ENCODE measurements at places on chromosomes 12 and 14.

GRCh38 chr12:66808606-66809005 is 129.7 kb upstream of the GRIP1 start:
- no peak overlapping the region for H3K27ac ChIP-seq
- H3K27me3 ChIP-seq: peaks cover 5% of the 10 kb centered on the region
- no peaks in the 10 kb centered on the region for H3K4me1 ChIP-seq
- H3K36me3 ChIP-seq: no peaks in the 10 kb centered on the region

GRCh38 chr14:101072531-101072930 is 169.0 kb upstream of the RTL1 start:
- H3K27ac ChIP-seq: no peak overlapping the region
- peaks cover 10% of the 10 kb centered on the region for H3K27me3 ChIP-seq
- H3K4me1 ChIP-seq: no peaks in the 10 kb centered on the region
- no peak overlapping the region for H3K4me3 ChIP-seq

- H3K4me3 ChIP-seq: peak overlapping the region; percentile 84
- no peaks in the 10 kb centered on the region for H3K27me3 ChIP-seq
- peaks cover 52% of the 10 kb centered on the region for H3K4me1 ChIP-seq
- no peaks in the 10 kb centered on the region for H3K36me3 ChIP-seq
- H3K27ac ChIP-seq: peak overlapping the region; percentile 92
These were observed 226.9 kb upstream of the CRY1 start for GRCh38 chr12:107320033-107320928.

DNA sequence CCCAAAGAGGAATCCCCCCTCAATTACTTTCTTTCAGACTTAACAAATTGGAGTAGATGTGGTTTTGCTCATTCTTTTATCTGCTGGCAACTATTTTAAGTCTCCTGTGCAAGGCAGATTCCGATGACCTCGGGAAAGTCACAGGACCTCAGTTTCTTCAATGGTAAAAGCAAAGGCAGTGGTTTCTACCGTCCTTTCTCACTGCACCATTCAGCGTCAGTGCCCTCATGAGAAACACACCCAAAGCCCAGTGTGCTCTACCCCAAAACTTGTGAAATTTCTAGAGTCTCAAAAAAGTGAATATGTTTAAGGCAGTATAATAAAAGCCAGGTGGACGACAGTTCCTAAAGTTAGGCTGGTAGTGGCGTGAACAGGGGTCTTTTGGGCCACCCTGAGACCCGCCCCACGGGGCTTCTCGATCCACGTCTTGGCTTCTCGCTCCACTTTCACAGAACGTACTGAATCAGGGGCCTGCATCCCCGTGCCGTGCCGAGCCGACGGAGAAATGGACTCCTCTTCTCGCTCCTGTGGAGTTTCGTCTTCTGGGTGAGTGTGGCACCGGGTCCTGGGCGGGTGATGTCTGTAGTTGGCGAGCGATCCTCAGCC is 1.3 kb upstream of the ARHGAP5 start:
- DNase-seq: no peak
- peak overlapping the region; percentile 96 for H3K4me3 ChIP-seq
- peak overlapping the region; percentile 96 for H3K27ac ChIP-seq
- H3K27me3 ChIP-seq: peaks cover 25% of the 10 kb centered on the region
- peaks cover 4% of the 10 kb centered on the region for H3K36me3 ChIP-seq

GRCh38 chr12:100158535-100158934 is 15.9 kb upstream of the BLTP3B start:
- H3K4me1 ChIP-seq: peaks cover 12% of the 10 kb centered on the region
- no peak overlapping the region for H3K27ac ChIP-seq
- DNase-seq: no peak
- no peaks in the 10 kb centered on the region for H3K27me3 ChIP-seq
- H3K36me3 ChIP-seq: peaks cover 7% of the 10 kb centered on the region
- H3K4me3 ChIP-seq: no peak overlapping the region

DNA sequence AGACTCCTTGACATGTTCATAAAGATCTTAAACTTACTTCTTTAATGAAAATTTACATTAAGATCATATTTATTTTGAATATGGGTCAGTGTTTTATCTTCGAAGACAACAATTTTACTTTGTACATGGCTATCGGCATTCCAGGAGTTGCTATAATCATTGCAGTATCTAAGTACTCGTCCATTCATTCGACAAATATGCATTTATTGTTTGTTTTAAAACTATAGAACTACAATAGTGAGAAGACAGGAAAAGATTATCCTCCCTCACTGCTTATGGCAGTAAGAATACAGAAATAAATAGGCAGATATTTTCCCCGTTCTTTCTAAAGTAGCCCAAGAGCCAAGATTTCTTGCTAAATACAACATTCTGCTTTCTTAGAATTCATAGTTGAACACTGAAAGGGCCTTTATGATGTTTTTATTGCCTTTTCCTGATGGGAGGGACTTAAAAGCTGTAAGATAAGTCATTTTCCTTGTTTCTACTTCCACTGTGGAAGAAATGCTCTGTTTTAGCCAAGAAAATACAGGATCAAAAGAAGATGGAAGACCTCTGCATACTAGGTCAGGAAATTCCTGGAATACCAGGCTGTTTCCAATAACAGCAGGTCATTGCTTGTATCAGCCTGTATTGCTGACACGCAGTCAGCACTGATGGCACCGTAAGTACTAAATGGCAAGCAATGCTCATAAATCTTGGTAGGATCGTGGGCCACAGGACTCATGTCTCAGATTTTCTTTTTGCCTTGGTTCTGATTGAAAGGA is 521.0 kb upstream of the ATP2B1 start:
- H3K4me3 ChIP-seq: no peak overlapping the region
- no peak overlapping the region for H3K27ac ChIP-seq
- no peaks in the 10 kb centered on the region for H3K4me1 ChIP-seq
- peaks cover 7% of the 10 kb centered on the region for H3K27me3 ChIP-seq
- no peaks in the 10 kb centered on the region for H3K36me3 ChIP-seq
- DNase-seq: no peak

GRCh38 chr14:58100735-58101368 is 51.2 kb downstream of the ARMH4 start:
- H3K4me1 ChIP-seq: no peaks in the 10 kb centered on the region
- DNase-seq: no peak
- no peak overlapping the region for H3K4me3 ChIP-seq
- H3K27me3 ChIP-seq: peaks cover 5% of the 10 kb centered on the region
- H3K36me3 ChIP-seq: no peaks in the 10 kb centered on the region

- no peaks in the 10 kb centered on the region for H3K4me1 ChIP-seq
- no peak overlapping the region for H3K27ac ChIP-seq
- DNase-seq: no peak
- H3K36me3 ChIP-seq: no peaks in the 10 kb centered on the region
These were observed 30.5 kb upstream of the TMEM179 start for GRCh38 chr14:104634886-104635570.

GRCh38 chr12:102609996-102610395 is 129.6 kb upstream of the IGF1 start:
- no peaks in the 10 kb centered on the region for H3K36me3 ChIP-seq
- no peak overlapping the region for H3K27ac ChIP-seq
- no peaks in the 10 kb centered on the region for H3K27me3 ChIP-seq
- no peak for DNase-seq

- peaks cover 2% of the 10 kb centered on the region for H3K27me3 ChIP-seq
- no peaks in the 10 kb centered on the region for H3K4me1 ChIP-seq
- H3K36me3 ChIP-seq: no peaks in the 10 kb centered on the region
- H3K4me3 ChIP-seq: no peak overlapping the region
- DNase-seq: no peak
These were observed 75.6 kb downstream of the GRIN2B start for GRCh38 chr12:13905794-13906193.

DNA sequence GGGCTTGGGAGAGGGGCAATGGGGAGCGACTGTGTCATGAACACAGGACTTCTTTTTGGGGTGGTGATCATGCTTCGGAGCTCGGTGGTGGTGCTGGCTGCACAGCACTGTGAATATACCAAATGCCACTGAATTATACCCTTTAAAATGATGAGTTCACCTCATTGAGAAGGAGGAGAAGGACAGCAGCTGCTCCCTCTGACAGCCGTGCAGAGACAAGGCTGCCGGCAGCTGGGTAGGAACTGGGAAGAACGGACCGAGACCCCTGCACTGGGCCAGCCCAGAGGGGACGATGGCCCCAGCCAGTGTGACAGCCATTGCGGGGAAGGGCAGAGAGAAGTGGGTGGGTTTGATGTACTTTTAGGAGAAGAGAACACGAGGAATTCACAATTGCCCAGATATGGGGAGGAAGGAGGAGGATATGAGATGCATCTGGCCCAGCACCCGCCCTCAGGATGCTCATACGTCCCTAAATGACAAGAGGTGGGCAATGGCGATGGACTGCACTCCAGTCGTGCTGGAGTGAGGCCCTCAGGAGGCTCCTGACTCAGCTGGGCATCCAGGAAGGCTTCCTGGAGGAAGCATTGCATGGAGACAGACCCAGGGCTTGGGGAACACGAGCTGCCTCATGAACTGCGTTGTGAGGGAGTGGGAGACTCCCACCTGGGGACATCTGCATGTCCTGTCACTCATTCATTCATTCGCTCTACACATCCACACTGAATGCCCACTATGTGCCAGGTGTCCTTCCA is 64.3 kb upstream of the C14orf180 start:
- no peaks in the 10 kb centered on the region for H3K27me3 ChIP-seq
- no peak overlapping the region for H3K27ac ChIP-seq
- no peaks in the 10 kb centered on the region for H3K4me1 ChIP-seq
- no peak for DNase-seq
- H3K4me3 ChIP-seq: no peak overlapping the region
- H3K36me3 ChIP-seq: peaks cover 2% of the 10 kb centered on the region

DNA sequence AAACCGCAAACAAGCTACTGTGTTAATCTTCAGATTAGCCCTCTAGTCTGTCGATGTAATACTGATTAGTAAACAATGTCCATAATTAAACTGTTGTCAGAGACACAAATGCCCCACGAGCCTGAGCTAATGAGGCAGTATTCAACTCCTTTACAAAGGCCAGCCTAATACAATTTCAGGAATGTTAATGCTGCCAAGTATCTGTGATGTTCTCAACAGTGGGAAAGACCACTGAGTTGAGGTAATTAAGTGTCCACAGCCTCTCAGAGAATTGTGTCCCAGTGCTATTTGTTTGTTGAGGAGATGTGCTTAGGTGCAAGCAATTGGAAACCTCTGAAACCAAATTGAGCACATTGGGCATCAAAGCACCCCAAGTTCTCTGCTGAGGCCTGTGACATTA is 139.4 kb upstream of the CDKN3 start:
- no peaks in the 10 kb centered on the region for H3K36me3 ChIP-seq
- peaks cover 5% of the 10 kb centered on the region for H3K27me3 ChIP-seq
- peaks cover 9% of the 10 kb centered on the region for H3K4me1 ChIP-seq
- no peak overlapping the region for H3K27ac ChIP-seq

DNA sequence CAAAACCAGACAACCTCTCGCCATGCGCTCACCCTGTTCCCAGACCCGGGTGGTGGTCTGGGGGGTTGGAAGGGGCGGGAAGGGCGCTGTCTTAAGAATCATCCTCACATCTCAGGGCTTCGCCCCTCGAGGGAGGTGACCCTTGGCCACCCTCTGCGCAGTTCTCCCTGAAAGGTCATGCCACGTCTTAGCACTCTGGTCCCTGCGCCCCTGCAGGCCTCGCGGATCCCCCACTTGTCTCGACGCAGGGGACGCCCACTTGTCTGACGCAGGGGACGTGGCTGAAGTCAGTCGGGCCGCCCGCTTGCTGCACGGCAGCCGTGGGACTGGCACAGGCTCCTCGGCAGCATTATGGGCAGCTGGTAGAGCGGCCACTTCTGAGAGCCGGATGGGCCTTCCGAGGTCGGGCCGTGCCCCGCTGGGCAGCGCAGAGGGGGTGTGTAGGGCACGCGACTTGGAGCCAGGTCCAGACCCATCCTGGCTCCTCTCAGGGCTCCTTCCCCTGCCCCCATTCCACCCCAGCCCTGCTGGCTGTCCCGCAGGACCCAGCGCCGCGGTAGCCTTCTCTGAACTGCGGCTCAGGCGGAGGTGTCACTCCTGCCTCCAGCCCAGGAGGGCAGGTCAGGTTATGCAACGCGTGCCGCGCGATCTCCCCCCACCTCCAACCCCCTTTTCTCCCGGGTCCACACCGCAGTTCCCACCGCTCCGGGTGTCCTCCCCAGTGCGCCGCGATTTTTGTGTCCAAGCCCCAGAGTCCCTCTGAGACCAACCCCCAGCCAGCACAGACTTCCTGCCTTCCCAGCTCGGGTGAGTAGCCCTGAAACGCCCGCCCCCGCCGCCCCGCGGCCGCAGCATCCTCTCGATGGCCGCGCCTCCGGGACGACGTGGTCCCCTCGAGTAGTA is 40.9 kb upstream of the CAPRIN2 start:
- H3K4me3 ChIP-seq: peak overlapping the region; percentile 57
- H3K27me3 ChIP-seq: peaks cover 51% of the 10 kb centered on the region
- no peak overlapping the region for H3K27ac ChIP-seq
- DNase-seq: peak; percentile 43

DNA sequence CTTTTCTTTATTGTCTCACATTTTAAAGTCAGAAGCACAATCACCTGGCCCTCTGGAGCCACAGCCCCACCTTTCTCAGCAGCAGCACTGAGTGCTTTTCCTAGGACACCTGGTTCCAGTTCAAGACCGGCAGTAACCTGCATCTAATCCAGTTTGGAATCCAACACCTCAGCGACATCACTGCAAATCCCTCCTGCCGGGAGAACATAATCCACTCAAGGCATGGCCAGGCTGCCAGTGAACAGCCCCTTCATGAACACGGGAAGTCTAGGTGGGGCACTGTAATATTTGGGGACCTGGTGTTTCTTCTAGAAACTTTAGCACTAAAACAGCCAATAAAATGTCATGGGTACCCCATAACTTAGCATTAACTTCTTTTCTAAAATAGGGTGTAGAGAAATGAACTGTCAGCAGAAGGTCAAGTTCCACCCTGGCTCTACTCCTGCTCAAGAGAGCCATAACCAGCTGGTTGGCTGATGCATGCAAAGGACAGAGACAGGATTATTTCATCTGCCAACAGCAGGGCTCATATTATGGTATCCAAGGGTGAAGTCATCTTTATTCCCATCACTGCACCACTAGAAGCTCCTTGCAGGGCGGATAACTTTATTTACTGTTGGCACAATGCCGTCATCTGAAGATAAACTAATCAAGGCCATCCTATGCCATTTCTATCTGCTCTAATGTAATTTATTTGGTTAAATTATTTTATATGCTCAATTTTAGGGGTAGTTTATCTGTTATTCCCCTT is 76.7 kb downstream of the TTC7B start:
- H3K4me1 ChIP-seq: no peaks in the 10 kb centered on the region
- H3K27me3 ChIP-seq: peaks cover 5% of the 10 kb centered on the region
- no peak overlapping the region for H3K27ac ChIP-seq
- no peaks in the 10 kb centered on the region for H3K36me3 ChIP-seq

- peaks cover 65% of the 10 kb centered on the region for H3K4me1 ChIP-seq
- H3K27ac ChIP-seq: peak overlapping the region; percentile 95
- H3K36me3 ChIP-seq: peaks cover 27% of the 10 kb centered on the region
- DNase-seq: peak; percentile 4
- H3K4me3 ChIP-seq: peak overlapping the region; percentile 38
- peaks cover 2% of the 10 kb centered on the region for H3K27me3 ChIP-seq
These were observed 313.3 kb downstream of the DUSP6 start for GRCh38 chr12:89038831-89039512.

- no peaks in the 10 kb centered on the region for H3K27me3 ChIP-seq
- H3K36me3 ChIP-seq: no peaks in the 10 kb centered on the region
- no peak overlapping the region for H3K4me3 ChIP-seq
- H3K4me1 ChIP-seq: no peaks in the 10 kb centered on the region
- no peak overlapping the region for H3K27ac ChIP-seq
These were observed 1535.9 kb upstream of the FLRT2 start for GRCh38 chr14:83994020-83994419.

GRCh38 chr12:103326190-103326589 is 169.6 kb downstream of the C12orf42 start:
- no peaks in the 10 kb centered on the region for H3K36me3 ChIP-seq
- no peaks in the 10 kb centered on the region for H3K27me3 ChIP-seq
- no peak overlapping the region for H3K4me3 ChIP-seq
- no peak overlapping the region for H3K27ac ChIP-seq
- no peak for DNase-seq

GRCh38 chr12:88339966-88340365 is 197.9 kb downstream of the TMTC3 start:
- no peaks in the 10 kb centered on the region for H3K27me3 ChIP-seq
- H3K4me3 ChIP-seq: no peak overlapping the region
- no peak for DNase-seq
- no peaks in the 10 kb centered on the region for H3K36me3 ChIP-seq

All from activated T-helper 1 cell treated with anti-CD3 and anti-CD28 coated beads, Interleukin-12 subunit alpha, Interleukin-12 subunit beta, Interleukin-2, Interleukin-4 antibody, amounts not matched to agents 30 ng/mL and 10 ng/mL and 1 ng/mL, durations not matched to agents 14 hours and 24 hours and 36 hours (primary cell).